Mammary epithelial cell (primary cell): ENCODE measurements at places on chromosomes 12 and 14. TPM values are rescaled to one million over a fixed set of nuclear protein-coding genes. Genes with fewer than 3 reads are reported as not detected.

Gene ETFBKMT
- total RNA-seq, result 2.5 TPM

Gene UBC
- total RNA-seq, result 2,186 TPM

Gene LRFN5
- not detected in 2 replicates for total RNA-seq

Gene NEUROD4
- total RNA-seq, result not detected

Gene TSPAN19
- total RNA-seq, result 0.24 and 0.68 TPM in 2 replicates
